Naive B cell (primary cell): ENCODE measurements at places on chromosomes 13 and 19.
A peak's percentile ranks its signal among the peaks of the same experiment; 100 is the strongest.

DNA sequence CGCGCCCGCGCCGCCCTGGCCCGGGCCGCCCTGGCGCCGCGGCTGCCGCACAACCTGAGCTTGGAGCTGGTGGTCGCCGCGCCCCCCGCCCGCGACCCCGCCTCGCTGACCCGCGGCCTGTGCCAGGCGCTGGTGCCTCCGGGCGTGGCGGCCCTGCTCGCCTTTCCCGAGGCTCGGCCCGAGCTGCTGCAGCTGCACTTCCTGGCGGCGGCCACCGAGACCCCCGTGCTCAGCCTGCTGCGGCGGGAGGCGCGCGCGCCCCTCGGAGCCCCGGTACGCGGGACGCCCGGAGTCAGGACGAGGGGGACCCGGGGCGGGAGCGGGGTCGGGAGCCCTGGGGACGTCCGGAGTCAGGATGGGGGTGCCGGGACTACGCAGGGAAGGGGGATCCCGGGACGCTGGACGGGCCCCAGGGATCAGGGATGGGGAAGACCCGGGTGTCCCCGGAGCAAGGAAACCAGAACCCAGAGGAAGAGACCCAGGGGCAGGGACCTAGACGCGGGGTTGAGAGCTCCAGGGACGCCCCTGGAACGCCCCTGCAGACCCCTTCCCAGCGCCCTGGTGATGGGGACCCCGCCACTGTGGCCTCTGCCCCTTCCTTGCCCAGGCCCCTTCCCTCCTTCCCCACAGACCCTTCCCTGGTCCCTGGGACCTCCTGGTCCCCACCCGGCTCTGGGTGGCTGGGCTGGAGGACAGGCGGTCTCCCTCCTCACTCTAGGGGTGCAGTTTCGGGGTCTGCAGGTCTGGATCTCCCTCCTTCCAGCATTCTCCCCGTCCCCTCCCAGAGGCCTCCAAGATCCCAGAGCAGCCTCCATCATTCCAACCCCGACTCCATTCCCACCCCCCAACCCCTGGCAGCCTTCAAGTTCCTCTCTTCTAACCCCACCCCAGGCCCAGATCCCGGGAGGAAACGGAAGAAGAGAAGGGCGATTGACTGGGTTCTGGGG, 645 bp downstream of the GRIN3B start:
- no peak for DNase-seq

- DNase-seq, result no peak
These were observed 17.1 kb upstream of the S1PR4 start for GRCh38 chr19:3161453-3161852.

DNA sequence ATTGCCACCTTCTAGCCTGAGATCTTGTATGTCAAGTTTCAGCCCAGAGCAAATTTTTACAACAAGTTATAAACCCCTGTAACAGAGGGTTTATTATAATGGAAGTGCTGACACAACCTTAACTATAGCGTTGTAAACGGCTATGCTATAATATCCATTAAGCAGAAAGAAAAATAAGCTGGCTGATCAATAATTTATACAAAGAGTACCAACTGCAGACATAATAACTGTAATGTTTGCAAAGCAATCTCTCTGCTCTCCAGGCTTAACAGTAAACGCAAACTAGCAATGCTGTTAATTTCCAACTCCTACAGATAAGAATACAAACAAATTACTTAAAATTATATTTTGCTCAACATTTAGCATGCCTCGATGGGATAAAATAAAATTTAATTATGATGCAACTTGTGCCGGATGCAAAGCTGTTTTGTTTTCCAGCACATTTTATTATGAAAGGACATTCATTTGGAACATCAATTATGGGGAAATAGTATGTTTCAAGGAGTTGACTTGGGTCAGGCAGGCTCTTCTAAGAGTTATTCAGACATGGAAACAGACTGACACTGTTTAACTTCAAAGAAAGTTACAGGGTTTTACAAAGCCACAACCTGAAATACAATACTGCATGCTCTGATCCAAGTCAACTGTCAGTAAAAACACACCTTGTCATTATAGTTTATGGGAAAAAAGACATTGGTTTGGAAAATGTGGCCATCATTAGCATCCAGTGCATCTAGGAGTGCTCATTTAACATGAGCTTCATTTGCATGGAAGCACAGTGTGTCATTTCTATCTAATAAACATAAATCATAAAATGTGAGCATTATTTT, 6.6 kb upstream of the DACH1 start:
- no peak for DNase-seq

DNA sequence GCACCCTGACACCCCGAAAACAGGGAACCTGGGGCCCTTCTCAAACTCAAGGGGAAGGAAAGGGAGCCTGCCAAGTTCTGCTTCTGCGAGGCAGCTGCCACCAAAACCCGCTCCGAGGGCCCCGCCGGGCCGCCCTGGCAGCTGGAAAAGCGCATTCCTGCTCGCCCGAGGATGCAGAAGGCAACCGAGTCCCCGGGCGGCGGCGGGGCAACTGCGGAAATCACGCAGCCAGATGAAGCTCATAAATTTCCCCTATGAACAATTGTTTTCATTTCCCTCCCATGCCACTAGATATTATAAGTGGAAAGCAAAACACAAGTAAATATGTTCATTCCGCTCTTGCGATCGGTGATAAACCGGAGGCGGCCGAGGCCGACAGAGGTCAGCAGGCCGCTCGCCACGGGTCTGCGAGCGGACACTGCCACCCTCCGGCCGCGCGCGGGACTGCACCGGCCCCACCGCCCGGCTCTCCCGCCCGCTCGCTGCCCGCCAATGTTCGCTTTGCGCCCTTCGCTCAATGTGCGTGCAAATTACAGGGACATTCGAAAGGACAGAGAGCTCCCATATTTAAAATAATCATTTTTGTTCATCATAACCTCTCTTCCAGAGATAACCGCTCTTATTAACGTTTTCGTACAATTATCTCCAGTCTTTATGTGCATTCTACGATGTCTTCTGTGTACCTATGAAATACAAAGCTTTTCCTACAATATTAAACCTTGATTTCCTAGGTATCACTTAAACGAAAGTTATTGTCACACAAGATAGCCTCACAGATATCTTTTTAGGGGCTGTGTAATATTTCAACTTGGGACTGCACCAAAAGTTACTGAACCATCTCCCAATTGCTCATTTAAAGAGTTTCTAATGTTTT, 120.8 kb upstream of the ZNF507 start:
- DNase-seq, result peak; percentile 42

GRCh38 chr19:49486232-49486631, 1.2 kb upstream of the RPL13A start:
- no peak for DNase-seq

DNA sequence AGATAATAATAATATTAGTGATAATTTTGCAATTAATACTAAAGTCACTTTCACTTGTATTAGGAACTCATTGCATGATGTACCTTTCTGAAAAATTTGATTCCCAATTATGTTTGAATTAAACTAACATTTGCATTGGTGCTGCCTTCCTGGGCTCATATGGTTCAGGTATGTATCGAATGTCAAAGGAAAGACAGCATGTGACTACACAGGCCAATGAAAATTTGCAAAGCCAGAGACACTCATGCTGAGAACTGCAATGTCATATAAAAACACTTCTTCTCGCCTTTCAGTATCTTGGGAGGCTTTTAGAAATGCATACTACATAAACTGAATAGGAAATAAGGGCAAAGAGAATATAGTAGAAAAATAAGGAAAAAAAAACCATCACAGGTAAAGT, 44.3 kb downstream of the RAP2A start:
- DNase-seq, result no peak

DNA sequence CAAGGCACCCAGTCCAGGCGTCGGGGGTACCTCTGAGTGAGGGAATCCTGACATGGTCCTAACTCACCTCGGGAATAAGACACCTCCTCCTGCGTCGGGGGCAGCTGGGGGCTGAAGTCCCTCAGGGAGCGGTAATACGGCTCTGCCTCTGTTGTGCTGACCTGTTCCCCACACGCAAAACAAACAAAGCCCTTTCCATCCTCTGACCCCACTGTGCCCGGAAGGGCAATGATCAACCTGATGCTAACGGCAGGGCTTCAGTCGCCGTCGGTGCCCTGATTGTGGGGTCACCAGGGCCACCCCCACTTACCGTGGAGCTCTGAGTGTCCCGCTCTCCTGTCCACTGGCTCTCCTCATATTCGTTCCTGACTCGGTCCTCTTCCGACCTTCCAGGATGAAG, 18.3 kb upstream of the PRODH2 start:
- no peak for DNase-seq

GRCh38 chr19:42528354-42529247, at the start of gene CEACAM1:
Gene CEACAM1, minus strand, starts transcription at chr19:42528481. Its CDS starts 107 bp downstream, at chr19:42528374.
- peak; percentile 28 for DNase-seq

DNA sequence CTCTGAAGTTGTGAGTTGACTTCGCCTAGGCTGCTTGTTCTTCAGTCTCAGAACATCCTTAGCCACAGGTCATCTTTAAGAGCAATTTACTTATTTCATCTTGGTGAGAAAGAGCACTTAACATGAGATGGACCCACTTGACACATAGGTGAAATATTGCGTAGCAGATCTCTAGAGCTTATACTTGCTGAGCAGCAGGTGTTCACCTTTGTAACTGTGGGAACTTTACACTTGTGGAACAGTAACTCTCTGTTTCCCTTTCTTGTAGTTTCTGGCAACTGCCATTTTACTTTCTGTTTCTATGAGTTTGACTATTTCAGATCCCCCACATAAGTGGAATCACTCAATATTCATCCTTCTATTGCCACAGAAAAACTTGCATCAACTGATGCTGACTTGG, 95.7 kb downstream of the SLC10A2 start:
- DNase-seq, result no peak

DNA sequence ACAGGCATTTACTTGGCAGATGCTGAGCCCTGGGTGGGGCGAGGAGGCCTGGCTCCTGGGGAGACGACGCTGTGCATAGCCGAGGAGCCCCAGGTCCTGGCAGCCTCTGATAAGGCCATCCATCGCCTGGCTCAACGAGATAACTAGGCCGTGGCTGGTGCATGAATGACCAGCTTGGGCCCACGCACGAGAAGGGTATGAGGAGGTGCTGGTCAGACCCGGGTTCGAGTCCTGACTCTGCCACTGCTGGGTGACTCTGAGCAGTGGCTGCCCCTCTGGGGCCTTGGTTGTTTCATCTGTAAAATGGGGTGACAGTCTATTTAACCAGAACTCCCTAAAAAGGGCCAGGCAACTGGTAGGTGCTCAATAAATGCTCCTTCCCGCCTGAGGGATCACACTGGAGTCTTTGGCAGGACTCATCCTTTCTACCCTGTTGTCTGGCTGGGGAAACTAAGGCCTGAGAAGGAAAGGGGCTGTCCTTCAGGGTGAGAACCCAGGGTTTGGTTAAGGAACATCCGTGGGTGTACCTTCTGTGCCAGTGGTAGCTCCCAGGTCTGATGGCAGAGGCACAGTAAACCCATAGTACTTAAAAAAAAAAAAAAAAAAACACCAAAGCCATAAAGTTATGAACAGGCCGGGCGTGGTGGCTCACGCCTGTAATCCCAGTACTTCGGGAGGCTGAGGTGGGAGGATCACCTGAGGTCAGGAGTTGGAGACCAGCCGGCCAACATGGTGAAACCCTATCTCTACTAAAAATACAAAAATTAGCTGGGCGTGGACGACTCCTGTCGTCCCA, 8.1 kb upstream of the ARRDC2 start:
- no peak for DNase-seq

GRCh38 chr13:43478211-43478610, 308.6 kb downstream of the ENOX1 start:
- no peak for DNase-seq

DNA sequence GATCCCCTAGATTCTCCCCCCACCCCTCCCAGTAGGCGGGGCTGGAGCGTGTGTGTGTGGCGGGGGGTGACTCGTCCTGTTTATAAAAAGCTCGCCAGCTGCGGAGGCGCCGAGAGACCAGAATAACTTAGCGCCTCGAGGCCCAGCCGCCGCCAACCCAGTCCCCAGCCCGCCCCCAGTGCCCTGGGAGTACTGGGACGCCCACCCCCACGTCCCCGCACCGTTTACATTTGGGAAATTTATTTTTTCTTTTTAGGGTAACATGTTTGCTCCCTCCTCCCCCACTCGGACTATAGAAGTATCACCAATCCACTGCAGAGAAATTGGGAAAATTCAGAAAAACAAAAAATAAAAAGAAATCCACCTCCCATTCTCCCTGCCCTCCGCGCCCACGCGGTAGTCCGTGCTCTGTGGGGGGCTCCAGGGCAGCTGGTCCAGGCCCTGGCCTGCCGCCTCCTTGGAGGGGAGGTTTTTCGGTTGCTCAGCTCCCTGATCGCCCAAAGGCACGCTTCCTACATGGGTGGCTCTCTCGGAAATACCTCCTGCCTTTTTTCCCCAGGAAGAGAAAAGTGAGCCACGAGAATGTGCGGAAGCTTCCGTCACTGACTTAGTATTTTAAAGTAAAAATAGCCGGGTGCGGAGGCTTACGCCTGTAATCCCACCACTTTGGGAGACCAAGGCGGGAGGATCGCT, 1.5 kb upstream of the RAB3A start:
- peak; percentile 63 for DNase-seq

GRCh38 chr13:67515895-67516294, 285.8 kb upstream of the PCDH9 start:
- DNase-seq, result no peak

DNA sequence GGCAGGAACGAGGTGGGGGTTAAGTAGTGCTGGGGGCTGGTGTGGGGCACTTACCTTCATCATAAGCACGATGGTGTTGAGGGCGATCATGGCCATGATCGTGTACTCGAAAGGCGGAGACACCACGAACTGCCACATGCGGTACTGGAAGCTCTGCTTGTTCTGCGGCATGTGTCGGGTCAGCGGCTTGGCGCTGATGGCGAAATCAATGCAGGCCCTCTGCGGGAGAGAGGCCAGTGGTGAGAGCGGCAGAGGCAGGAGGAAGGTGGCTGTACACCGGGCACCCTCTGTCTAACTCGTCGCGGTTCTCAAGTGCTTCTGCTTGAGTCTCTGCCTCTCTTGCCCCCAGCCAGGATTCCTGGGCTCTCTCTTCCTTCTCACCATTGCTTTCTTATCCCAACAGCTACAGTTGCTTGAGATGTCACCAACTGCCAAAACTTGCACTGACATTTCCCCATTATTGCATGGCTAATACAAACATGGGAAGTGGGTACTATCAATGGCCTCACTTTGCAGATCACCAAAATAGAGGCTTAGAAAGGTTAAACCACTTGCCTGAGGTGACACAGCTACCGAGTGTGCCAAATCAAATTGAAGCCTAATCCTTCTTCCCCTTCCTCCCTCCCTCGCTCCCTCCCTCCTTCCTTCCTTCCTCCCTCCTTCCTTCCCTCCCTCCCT, 105.0 kb downstream of the IER2 start:
- no peak for DNase-seq

- DNase-seq, result no peak
These were observed 481.3 kb upstream of the GPC6 start for GRCh38 chr13:92745258-92745657.

DNA sequence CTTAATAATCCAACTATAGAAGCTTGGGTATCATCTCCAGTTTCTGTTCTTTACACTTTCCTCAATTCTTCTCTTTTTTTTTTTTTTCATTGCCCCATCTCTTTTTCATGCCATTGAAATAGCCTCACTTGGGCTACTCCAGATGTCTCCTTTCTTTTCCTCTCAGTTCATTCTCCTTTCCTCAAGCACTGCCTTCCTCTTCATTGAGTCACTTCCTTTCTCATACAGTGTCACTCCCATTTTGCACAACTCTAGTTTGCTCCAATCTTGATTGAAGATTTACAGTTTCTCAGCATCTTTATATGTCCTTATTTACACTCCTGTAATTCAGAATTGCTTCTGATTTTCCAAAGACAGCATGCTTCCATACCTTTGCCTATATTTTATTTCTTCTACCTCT, 61.3 kb downstream of the IPO5 start:
- no peak for DNase-seq

GRCh38 chr13:79937771-79938216, 403.1 kb downstream of the SPRY2 start:
- no peak for DNase-seq

- DNase-seq, result peak; percentile 65
These were observed 10.6 kb downstream of the POU2F2 start for GRCh38 chr19:42121656-42122069.

GRCh38 chr13:25988661-25989060, 63.2 kb downstream of the SHISA2 start:
- DNase-seq, result no peak
